ENCODE measurements at places on chromosomes 11 and 22.

- no peak for DNase-seq
Measured at GRCh38 chr22:21942407-21943343, 10.0 kb downstream of the PPM1F start.

GRCh38 chr11:64888729-64889511 lies 10.5 kb upstream of the EHD1 start:
- DNase-seq, result no peak

- no peak for DNase-seq
Measured at GRCh38 chr11:118243993-118244762, 8.0 kb downstream of the MPZL3 start.

GRCh38 chr11:43942662-43943371 lies 380 bp downstream of the C11orf96 start:
- DNase-seq, result no peak

DNA sequence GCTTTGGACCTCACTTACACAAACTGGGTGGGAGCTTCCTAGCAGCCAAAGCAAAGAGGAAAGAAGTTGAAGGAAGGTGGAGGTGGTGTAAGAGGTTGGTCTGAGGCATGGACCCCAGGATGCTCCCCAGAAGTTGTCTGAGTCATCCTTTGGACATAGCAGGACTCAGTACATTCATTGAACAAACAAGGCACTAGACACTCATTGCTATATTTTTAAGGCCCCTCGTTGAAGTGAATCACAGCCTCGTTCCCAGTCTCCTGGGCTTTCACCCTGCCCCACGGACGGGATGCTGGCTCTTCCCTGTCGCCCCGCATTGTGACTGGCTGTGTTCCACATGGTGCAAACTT lies 95.9 kb upstream of the FGF3 start:
- DNase-seq, result no peak

DNA sequence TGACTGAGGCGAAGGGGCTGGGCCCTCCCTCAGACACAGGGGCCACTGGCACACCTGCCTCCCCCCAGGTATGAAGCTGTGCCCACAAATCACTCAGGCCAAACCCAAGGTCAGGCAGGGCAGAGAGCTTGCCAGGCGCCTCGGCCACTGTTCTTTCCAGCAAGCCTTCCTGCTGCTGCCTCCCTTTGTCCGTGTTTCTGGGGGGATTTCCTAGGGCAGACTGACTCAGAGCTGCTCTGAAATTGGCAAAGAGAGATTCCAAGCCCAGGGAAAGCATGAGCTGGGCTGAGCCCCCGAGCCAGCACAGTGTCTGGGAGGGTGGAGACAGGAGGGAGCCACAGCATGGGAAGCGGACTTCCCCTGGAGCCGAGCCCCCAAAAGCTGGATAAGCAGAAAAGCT lies 33.2 kb downstream of the PPP2R1B start:
- no peak for DNase-seq

DNA sequence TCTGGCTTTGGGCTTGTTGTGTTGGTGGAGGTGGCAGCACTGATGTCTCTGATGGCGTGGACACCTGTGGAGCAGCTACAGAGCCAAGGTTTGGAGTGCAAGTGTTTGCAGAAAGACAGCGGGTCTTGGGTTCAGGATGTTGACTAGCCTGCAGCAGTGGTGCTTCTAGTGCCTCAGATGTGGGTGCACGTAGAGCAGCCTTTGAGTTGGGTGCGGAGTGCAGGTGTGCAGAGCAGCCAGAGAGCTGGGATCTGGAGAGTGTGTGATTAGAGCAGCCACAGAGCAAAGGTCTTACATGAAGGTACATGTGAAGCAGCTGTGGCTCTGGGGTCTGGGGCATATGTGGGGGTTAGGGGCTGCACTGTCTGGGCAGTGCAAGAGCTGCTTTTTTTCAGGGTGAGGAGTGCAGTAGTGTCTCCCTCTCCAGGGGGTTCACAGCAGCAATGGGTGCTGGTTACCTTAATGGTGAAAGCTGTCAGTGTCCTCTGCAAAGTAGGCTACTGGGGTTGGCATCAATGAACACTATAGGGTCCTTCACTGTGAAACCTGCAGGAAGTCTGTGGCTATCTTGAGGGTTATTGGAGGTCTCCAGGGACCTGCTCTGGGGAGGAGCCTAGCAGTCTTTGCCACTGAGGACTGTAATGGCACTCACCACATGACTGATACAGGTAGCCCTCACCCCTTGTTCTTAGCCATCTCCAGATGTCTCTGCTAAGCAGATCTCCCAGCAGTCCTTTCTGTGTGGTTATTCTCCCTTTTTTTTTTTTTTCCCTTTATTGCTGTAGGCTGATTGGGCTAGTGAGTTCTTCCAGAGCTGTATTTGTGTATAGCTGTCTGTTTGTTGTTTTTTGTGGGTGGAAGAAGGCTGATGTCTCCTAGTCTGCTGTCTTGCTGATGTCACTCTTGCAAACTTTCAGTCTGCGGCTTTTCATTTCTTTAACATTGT lies 14.3 kb downstream of the BIRC2 start:
- peak; percentile 58 for DNase-seq

- DNase-seq, result no peak
Measured at GRCh38 chr11:61923166-61924063, 6.0 kb upstream of the RAB3IL1 start.
